ENCODE measurements at places on chromosomes 12 and 14. TPM values are rescaled to one million over a fixed set of nuclear protein-coding genes. Genes with fewer than 3 reads are reported as not detected.

- DNase-seq = no peak
These were observed 22.1 kb upstream of the SYCP3 start for GRCh38 chr12:101761350-101761749.

- DNase-seq = no peak
These were observed 11.6 kb upstream of the RAN start for GRCh38 chr12:130860311-130860710.

DNA sequence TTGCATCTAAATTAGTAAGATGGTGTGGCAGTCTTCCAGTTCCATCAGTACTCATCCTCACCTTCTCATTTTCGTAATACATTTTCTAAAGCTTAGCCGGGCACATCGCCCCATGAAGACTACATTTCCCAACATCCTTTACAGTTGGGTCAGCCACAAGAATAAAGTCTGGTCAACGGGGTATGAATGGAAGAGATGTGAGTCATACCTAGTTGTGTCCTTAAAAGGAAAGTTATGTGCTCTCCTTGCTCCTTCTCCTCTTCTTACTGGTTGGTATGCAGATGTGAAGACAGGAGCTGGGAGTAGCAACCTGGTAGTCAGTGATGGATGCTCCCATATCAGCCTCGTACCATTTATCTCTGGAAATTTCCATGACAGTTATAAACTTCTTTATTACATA is 35.9 kb upstream of the EGLN3 start:
- DNase-seq = no peak

GRCh38 chr12:49187184-49187583 is 1.7 kb downstream of the TUBA1A start:
- no peak for DNase-seq

DNA sequence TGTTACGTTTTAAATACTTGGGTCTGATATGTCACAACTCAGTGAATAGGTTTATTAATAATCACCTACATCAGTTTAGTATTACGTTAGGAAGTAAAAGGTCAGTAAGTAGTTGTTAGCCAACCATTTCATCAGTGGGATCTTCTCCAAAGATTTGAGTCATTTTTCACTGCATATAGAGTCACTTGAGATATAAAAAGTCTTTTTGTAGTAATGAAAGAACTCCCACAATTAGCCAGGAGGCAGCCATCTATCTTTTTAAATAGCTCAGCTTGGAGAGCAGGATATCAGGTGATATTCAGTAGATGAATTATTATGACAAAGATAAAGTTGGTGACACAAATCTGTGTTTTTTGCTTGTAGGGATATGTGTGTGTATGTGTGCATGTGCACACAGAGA is 309.3 kb downstream of the PDZRN4 start:
- no peak for DNase-seq

GDF3 gene
- 0.53 TPM for total RNA-seq

DNA sequence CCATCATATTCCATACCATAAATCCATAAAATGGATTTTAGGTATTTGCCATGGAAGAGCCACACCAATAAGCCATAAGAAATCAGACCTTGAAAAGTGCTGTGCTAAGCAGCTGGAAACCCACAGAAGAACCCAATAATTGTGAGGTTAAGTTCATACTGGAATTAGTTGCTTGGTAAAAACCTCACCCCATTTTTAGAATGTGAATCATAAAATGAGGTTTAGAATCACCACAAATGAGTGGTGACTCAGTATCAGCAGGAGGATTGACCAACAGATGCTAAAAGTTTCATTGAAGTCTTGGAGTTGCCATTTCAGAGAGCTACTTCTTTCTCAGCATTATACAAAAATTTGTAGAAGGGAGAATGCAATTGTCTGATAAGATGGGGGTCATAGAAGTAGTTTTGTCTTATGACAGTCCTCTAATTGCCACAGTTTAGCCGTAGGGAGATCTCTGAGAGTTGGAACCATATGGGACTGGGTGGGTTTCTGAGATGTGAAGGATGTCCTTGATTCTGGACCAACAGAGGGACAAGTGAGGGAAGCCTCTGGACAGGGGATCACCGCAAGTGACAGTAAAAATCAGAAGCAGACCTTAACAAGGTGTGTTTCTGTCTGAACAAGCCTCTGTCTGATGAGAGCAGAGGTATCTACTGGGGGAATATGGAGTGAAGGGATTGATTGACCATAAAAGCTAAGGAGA is 1.4 kb upstream of the STON2 start:
- no peak for DNase-seq

ASIC1 gene
- total RNA-seq = 2.5 TPM

RILPL2 gene
- 3.3 TPM for total RNA-seq

GRCh38 chr12:5905757-5906156 is 39.3 kb downstream of the ANO2 start:
- DNase-seq = no peak

- DNase-seq = no peak
These were observed 161.7 kb downstream of the ANO2 start for GRCh38 chr12:5783289-5783920.

SLC17A8 gene
- total RNA-seq = not detected

DNA sequence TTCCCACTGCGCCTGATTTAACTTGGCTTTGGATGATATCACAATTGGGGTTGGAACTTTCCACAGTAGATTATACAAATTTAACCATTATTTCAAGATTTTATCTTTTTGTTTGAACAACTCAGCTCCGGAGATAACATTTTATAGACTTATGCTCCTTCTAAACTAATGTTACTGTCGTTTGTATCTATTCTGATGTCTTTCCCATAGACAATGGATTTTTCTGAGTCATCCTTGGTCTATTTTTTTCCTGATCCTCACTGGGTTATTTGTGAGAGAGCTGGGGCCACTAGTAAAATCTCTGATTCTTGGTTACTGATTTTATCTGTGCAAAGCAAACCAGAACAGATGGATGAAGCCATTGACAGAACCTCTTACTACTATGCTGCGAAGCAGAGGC is 175.1 kb downstream of the SLC38A4 start:
- no peak for DNase-seq

- no peak for DNase-seq
These were observed 70.2 kb upstream of the NCOR2 start for GRCh38 chr12:124637581-124637981.

DNA sequence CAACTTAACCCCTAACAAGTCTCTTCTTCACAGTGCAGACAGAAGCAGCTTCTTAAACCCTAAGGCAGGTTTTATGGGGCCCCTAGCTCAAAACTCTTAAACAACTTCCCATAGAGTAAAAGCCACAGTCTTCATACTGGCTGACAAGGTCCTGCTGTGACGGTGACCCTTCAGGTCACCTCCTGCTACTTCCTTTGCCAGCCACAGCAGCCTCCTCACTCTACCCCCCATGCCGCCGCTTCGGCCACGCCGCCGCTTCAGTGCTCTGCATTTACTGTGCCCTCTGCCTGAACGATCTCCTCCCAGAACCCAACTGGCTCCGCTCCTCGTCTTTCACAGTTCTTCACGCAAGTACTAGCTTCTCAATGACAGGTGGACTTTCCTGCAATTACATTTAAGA is 45.5 kb downstream of the ACADS start:
- no peak for DNase-seq

GPR137C gene
- total RNA-seq = 2.1 TPM

- no peak for DNase-seq
These were observed 3.6 kb downstream of the DDIT3 start for GRCh38 chr12:57516617-57517153.

DNA sequence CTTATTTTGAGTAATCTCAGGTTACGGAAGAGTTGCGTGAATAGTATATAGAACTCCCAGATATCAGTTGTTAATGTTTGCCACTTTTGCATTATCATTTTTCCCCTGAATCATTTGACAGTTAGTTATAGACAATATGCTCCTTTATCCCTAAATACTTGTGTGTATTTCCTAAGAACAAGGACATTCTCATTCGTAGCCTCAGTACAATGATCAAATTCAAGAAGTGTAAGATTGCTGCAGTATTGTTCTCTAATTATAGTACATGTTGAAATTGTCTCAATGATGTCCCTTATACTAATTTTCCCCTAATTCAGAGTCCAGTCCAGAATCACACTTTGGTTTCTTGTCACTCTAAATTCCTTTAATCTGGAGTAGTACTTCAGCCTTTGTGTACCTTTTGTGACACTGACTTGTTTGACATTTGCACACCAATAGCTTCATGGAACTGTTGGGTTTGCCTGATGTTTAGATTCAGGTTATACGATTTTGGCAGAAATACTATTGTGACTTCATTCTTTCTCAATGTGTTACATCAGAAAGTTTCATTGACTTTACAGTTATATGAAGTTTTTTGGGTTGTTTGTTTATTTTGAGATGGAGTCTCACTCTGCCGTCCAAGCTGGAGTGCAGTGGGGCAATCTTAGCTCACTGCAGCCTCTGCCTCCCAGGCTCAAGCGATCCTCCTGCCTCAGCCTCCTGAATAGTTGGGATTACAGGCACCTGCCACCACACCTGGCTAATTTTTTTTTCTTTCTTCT is 13.1 kb downstream of the DYNC1H1 start:
- DNase-seq = no peak

PLEKHH1 gene
- total RNA-seq = 1.8 TPM

ANKRD52 gene
- 55.6 TPM for total RNA-seq

- DNase-seq = no peak
These were observed 18.9 kb downstream of the CCND2 start for GRCh38 chr12:4292341-4293073.

- DNase-seq = no peak
These were observed 11.1 kb upstream of the KRT73 start for GRCh38 chr12:52629281-52630007.

DNA sequence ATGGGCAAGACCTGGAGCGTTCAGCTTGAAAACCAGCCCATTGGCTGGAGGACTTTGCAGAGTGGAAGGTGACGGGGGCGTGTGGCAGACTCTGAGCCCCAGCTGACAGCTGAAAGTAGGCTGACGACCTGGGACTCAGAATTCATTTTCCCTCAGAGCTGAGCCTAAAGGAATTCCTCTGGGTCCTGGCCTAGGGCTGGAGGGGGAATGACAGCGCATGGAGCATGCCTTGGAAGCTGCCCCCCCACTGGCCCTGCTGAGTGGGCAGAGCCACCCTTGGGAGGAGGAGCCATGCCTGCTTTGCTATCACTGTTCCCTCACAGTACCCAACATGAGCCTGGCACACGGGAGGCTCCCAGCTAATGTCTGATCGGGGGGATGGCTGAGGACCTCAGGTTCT is 25.4 kb upstream of the SMOC1 start:
- DNase-seq = no peak

DNA sequence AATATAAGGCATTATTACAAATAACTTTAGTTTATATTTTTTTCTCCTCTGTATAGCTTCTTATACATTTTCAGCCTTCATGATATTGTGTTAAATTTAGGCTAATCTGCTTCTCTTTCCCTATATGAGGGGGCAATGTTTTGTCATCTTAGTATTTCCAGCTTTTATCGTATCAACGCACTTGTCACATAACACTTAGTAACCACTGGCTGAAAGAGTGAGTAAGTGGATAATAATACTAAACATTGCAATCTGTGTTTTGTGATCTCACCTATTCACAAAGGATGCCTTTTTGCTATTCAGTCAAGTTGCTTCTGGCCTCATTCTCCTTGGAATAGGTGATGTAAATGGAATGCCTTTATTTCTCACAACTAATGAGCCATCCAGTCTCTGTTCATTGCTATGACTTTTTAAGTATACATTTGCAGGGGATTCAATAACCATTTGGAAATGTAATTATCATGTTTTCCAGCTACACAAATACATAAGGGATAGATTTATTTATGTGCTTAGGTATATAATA is 260.9 kb downstream of the BMP4 start:
- no peak for DNase-seq

AMIGO2 gene
- 40.9 TPM for total RNA-seq

DNA sequence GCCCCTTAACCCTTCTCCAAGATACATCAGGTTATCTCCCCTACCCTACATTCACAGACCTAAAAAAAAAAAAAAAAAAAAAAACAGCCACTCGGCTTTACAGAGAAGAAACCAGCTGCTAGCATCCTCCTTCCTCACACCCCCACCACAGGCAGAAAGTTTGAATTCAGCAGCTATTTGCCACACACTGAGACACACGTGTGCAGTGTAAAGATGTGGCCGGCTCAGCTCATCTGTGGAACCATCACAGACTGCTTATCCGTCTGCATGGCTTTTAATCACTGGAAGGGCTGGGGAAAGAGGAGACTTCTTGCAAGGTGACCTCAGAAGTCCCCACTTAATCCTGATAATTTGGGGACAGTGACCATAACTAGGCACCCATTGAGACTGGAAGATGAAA is 50.0 kb downstream of the VWF start:
- DNase-seq = no peak

- DNase-seq = no peak
These were observed 356.7 kb upstream of the DIO2 start for GRCh38 chr14:80567905-80568536.

PRB2 gene
- total RNA-seq = not detected

SRGAP1 gene
- total RNA-seq = 16.4 TPM

DNA sequence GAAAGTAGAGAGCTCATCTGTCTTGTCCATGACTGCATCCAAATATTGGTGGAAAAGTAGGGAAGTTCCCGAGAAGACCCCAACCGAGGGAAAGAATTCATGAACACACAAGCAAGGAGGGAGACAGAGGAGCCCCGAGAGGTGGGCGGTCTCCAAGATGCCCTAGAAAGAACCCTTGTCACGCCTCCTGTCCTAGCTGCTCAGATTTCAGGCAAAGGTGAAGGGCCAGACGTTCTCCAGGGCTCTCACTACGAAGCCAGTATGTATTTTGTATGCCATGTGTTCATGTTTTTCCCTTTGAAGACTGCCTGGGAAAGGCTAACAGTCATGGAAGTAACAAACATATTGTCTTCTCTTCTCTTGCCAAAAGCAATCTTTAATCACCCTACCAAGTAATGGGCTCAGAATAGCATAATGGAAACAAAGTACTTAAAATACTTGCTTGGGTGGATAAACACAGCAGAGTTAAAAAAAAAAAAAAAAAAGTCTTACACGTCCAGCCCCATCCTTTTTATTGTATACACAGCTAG is 99.2 kb upstream of the TBX3 start:
- DNase-seq = no peak

DNA sequence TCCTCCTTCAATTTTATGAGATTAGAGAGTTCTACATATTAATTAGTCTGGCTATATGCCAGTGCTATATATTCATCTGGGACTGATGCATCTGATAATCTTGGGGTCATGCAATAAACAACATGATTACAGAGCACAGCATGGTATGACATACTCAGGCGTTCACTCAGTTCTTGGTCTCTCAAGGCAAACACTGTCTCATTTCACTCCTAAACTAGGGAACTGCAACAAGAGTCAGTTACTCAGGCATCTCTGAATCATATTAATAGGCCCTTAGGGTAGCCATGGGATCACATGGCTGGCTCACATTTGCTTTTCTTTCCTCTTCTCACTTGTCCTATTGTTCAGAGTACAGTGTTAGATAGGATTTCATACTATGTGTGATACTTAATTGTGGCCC is 91.8 kb upstream of the TMEM260 start:
- no peak for DNase-seq

- no peak for DNase-seq
These were observed 266.7 kb upstream of the CRY1 start for GRCh38 chr12:107360033-107360432.

Data from glomerular endothelial cell (primary cell).